ENCODE measurements at places on chromosomes 16 and 17.

DNA sequence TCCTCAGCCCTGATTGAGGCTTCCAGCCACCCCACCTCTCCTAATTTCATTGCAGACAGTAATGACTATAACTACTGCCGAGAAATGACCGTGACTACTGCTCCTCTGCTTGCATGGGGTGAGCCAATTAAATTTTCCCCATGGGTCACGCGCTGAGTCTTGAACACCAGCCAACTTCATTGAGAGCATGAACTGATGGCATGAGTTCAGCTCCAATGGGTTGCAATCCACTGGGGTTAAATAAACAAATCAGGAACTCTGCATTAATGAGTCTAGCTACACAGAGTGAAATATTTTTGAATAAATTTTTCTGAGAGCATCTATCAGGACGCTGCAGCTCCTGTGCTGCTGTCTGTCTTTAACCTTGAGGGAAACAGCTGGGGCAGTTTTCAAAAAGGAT lies 61.6 kb upstream of the CLEC3A start:
- H3K27ac ChIP-seq = no peak overlapping the region
- no peaks in the 10 kb centered on the region for H3K4me1 ChIP-seq
- peaks cover 15% of the 10 kb centered on the region for H3K27me3 ChIP-seq
- H3K4me3 ChIP-seq = no peak overlapping the region
- no peaks in the 10 kb centered on the region for H3K36me3 ChIP-seq

DNA sequence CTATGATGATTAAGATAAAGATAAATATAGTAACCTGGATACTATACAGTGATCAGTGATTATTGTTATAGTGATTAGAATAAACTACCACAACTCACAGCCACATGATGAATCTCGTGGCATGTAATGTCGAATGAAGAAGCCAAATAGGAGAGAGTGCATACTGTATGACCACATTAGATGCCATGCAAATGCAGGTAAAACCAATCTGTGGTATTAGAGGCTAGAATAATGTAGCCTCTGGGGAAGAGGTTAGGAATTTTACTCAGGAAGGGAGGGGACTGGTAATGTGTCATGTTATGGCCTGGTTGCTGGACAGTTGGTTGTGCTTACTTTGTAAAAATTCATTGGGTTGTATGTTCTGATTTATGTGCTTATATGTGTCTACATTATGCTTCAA lies 402.7 kb downstream of the CDH13 start:
- no peak for DNase-seq
- H3K27ac ChIP-seq = no peak overlapping the region
- H3K36me3 ChIP-seq = no peaks in the 10 kb centered on the region
- no peaks in the 10 kb centered on the region for H3K27me3 ChIP-seq

DNA sequence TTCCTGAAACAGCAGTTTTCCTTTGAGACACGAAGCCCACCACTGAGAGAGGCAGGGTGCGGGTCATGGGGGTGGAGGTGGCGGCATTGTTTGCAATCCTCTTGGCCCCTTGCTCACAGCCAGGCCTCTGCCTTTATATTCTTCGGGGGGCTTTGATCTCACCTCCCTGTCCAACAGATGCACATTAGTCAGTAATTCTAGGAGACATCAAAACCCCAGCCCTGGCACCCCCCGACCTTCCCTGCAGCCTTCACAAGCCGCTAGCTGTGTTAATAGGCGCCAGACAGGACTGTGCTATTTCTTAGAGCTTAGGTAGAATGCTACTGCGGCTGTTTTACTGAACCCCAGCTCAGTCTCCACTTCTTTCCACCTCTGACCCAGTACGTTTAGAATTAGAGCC lies 212.6 kb downstream of the RBFOX1 start:
- H3K4me1 ChIP-seq = no peaks in the 10 kb centered on the region
- H3K27ac ChIP-seq = no peak overlapping the region
- H3K4me3 ChIP-seq = no peak overlapping the region
- no peaks in the 10 kb centered on the region for H3K36me3 ChIP-seq
- H3K27me3 ChIP-seq = no peaks in the 10 kb centered on the region
- no peak for DNase-seq

- H3K27ac ChIP-seq = no peak overlapping the region
- H3K36me3 ChIP-seq = no peaks in the 10 kb centered on the region
- no peak overlapping the region for H3K4me3 ChIP-seq
- DNase-seq = no peak
- H3K27me3 ChIP-seq = no peaks in the 10 kb centered on the region
- H3K4me1 ChIP-seq = no peaks in the 10 kb centered on the region
These were observed 9.3 kb downstream of the TPSG1 start for GRCh38 chr16:1215574-1216295.

DNA sequence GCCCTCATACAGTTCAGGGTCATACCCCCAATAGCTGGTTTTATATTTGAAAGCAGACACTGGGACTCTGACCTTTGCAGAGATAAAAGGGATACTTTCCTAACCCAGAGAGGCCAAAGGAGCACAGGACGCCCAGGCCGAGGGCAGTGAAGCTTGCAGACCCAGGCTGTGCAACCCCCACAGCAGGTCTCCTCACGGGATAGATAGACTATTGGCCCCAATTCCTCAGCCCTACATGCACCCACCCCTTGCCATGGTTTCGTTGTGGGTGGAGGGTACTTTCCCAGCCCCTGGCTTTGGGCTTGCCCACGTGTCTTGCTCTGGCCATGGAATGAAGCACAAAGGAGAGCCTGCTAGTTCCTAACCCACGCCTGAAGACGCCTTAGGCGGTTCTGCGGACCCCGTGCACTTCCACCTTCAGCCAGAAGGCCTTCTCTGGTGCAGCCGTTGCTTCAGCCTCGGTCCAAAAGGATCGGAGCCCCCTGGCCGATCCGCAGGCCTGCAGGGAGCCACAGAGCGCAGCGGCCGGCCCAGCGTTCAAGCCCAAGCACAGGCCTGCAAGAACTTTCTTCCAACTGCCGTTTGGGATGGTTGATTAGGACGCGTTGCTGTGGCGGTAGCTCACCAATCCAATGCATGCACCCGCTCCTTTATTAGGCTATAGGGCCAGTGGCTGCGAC lies 9.8 kb upstream of the BRCA1 start:
- no peaks in the 10 kb centered on the region for H3K27me3 ChIP-seq
- no peak for DNase-seq
- no peak overlapping the region for H3K4me3 ChIP-seq
- no peak overlapping the region for H3K27ac ChIP-seq
- H3K36me3 ChIP-seq = no peaks in the 10 kb centered on the region

- no peaks in the 10 kb centered on the region for H3K36me3 ChIP-seq
- no peaks in the 10 kb centered on the region for H3K4me1 ChIP-seq
- no peak for DNase-seq
- H3K27me3 ChIP-seq = no peaks in the 10 kb centered on the region
- no peak overlapping the region for H3K27ac ChIP-seq
These were observed 14.4 kb downstream of the KATNB1 start for GRCh38 chr16:57749856-57750452.

DNA sequence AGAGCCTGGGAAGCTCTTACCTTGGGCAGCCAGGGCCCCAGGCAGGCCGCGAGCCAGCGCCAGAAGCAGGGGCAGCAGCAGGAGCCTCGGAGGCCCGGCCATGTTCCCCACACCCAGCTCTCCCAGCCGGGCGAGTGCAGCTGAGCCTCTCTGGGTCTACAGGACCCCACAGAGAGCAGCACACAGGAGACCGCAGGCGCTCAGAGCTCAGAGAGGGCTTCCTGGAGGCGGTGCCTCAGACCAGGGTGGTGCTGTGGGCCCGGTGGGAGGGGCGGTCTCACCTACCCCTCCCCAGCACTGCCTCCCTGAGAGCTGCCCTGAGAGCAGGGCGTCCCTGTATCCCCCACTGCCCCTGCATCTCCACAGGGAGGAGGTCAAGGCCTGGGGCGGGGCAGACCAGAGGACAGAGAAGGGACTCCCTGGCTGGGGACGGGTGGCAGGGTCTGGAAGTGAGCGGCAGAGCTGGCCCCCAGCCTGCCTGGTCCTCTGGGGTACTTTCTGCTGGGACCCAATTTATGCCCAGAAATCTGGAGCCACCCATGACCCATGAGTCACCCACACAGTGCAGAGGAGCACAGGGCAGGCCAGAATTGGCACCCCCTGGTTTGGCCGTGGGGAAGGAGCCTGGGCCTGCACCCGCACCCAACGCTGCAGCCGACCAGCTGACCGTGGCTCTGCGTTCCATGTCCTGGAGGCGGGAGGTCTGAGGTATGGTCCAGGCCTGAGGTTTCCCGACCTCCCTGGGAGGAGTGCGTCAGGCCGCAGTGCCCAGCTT lies at the start of gene CD7:
Gene CD7 (minus strand): TSS at position 215 of the 775 bp plus-strand sequence. CDS start 113 bp downstream, at position 102.
- H3K36me3 ChIP-seq = no peaks in the 10 kb centered on the region
- H3K4me3 ChIP-seq = peak within 1 kb of the TSS; percentile 11
- DNase-seq = no peak

GRCh38 chr16:87213536-87213935 lies 103.7 kb downstream of the C16orf95 start:
- no peak for DNase-seq
- H3K36me3 ChIP-seq = no peaks in the 10 kb centered on the region
- no peak overlapping the region for H3K4me3 ChIP-seq
- no peaks in the 10 kb centered on the region for H3K27me3 ChIP-seq
- H3K27ac ChIP-seq = no peak overlapping the region

GRCh38 chr16:72149676-72150464 lies 22.1 kb downstream of the PMFBP1 start:
- H3K27ac ChIP-seq = no peak overlapping the region
- no peaks in the 10 kb centered on the region for H3K36me3 ChIP-seq
- no peaks in the 10 kb centered on the region for H3K27me3 ChIP-seq
- H3K4me1 ChIP-seq = no peaks in the 10 kb centered on the region

DNA sequence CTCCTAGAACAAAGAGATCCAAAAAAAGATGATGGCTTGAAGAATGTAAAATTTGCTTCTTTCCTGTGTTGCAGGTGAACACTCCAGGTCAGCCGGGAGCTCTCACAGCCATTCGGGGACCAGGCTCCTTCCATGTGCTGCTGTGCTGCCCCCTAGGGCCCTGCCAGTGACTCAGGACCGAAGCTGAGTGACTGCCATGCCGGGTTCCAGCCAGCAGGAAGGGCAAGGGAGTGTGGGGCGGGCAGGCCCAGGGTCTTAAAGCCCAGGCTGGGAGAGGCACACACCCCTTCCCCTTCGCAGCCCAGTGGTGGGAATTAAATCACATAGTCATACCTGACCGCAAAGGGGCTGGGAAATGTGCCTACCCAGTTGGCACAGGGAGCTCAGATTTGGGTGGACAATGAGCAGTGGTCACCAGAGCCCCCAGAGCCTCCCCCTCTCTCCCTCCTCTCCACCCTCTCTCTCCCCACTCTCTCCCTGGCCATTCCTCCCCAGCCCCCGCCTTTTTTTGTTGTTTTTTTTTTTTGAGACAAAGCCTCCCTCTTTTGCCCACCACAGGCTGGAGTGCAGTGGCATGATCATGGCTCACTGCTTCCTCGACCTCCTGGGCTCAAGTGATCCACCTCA lies 11.5 kb downstream of the EPOP start:
- H3K27ac ChIP-seq = no peak overlapping the region
- H3K4me1 ChIP-seq = no peaks in the 10 kb centered on the region
- H3K36me3 ChIP-seq = no peaks in the 10 kb centered on the region
- DNase-seq = no peak

GRCh38 chr17:33126086-33126485 lies 134.4 kb downstream of the SPACA3 start:
- H3K4me3 ChIP-seq = no peak overlapping the region
- H3K27ac ChIP-seq = no peak overlapping the region
- no peaks in the 10 kb centered on the region for H3K27me3 ChIP-seq
- peaks cover 18% of the 10 kb centered on the region for H3K4me1 ChIP-seq
- no peaks in the 10 kb centered on the region for H3K36me3 ChIP-seq
- DNase-seq = no peak

DNA sequence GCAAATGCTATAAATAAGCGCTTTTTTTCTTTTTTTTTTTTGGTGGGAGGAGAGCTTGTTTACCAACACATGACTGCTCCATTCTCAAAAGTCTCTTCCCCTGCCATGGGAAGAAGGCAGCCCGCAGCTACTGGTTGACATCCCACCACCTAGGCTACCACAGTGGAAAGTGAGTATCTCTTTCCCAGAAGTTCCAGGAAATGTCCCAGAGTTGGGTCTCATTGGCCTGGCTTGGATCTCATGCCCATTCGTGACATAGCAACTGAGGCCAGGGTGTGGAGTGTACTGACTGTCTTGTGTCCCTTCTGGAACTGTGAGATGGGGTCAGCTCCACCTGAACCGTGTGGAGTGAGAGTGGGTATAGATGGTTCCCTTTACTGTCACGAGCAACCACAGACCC lies 29.5 kb upstream of the BRD7 start:
- no peak for DNase-seq
- no peaks in the 10 kb centered on the region for H3K27me3 ChIP-seq
- peaks cover 29% of the 10 kb centered on the region for H3K4me1 ChIP-seq
- no peaks in the 10 kb centered on the region for H3K36me3 ChIP-seq
- no peak overlapping the region for H3K27ac ChIP-seq

GRCh38 chr17:62611292-62611691 lies 16.2 kb upstream of the MRC2 start:
- no peak for DNase-seq
- H3K36me3 ChIP-seq = peaks cover 14% of the 10 kb centered on the region
- no peaks in the 10 kb centered on the region for H3K27me3 ChIP-seq
- H3K4me1 ChIP-seq = no peaks in the 10 kb centered on the region
- no peak overlapping the region for H3K4me3 ChIP-seq
- no peak overlapping the region for H3K27ac ChIP-seq

- H3K27me3 ChIP-seq = peaks cover 62% of the 10 kb centered on the region
- peaks cover 32% of the 10 kb centered on the region for H3K4me1 ChIP-seq
- no peak overlapping the region for H3K4me3 ChIP-seq
- no peaks in the 10 kb centered on the region for H3K36me3 ChIP-seq
These were observed 591 bp downstream of the NPW start for GRCh38 chr16:2019921-2020831.

DNA sequence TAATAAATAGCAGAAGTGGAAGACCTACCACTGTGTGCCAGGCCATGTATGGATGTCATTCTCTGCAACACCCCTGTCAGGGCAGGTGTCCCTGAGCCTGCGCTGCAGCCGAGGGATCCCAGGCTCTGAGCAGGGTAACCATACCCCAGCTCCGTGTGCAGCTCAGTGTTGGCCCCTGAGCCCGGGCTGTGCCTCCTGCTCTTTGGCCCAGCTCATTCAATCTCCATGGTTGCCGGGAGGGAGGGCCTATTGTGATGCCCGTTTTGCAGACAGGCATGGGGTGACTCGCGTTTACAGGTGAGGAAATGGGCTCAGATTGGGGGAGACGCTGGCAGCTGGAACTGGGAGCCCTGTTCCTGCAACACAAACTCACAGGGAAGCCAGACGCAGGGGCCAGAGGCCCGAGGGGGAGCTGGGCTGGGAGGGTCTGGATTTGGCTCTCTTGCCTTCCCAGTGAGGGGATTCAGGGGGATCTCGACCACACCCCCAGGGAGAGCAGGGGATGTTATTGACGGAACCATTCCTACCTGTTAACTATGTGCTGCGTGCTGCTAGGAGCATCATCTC lies 190.5 kb downstream of the IRF8 start:
- DNase-seq = no peak
- H3K4me3 ChIP-seq = no peak overlapping the region
- no peaks in the 10 kb centered on the region for H3K36me3 ChIP-seq
- no peak overlapping the region for H3K27ac ChIP-seq
- H3K4me1 ChIP-seq = no peaks in the 10 kb centered on the region
- H3K27me3 ChIP-seq = no peaks in the 10 kb centered on the region
